ENCODE measurements at places on chromosomes 1 and 21.

- DNase-seq, result no peak
Measured at GRCh38 chr1:55124470-55124869, 85.1 kb downstream of the PCSK9 start.

DNA sequence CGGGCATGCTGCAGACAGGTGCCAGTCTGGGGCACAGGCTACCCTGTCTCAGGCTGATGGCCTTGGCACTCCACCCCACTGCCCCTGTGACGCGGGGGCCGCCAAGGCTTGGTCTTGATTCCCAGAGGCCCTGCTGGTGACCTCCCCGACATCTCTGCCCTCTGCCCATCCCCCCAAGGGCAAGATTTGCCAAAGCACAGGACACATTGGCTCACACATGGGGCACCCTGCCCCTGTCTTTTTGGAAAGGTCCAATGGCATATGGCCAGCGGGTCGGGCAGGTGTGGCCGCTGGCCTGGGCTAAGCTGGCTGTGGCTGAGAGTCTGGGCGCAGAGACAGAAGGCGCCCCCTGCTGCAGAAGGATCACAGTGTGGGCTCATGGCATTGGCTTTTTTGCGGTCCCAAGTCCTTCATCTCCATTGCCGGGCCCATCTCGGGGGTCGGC, 4.6 kb downstream of the MIB2 start:
- DNase-seq, result no peak

GRCh38 chr1:163406772-163407171, 85.0 kb downstream of the NUF2 start:
- no peak for DNase-seq

GRCh38 chr1:52579415-52579814, 22.8 kb upstream of the GPX7 start:
- DNase-seq, result no peak

DNA sequence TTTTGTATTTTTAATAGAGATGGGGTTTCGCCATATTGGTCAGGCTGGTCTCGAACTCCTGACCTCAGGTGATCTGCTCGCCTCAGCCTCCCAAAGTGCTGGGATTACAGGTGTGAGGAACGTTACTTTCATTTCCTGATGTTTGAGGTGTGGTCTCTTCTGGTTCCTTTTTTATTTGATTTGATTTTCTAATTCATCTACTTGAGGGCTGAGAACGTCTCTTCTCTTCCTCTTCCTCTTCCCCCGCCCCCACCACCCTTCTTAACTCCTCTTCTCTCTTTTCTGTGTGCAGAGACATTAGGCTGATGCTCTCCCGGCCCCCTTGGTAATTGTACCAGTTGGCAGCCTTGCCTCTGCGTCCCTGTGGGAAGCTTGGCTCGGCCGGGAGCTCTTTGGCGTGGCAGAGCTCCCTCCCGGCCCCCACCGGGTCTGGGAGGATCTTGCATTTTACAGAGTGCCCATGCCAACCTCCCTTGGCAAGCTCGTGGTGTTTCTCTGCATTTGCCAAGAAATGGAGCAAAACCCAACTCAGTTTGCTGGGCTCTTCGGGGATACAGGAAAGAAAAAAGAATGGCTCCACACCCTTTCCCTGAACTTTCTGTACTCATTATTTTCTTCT, 19.9 kb downstream of the CRYAA start:
- DNase-seq, result no peak

GRCh38 chr1:41534181-41535076, 49.9 kb upstream of the EDN2 start:
- DNase-seq, result no peak

GRCh38 chr1:208536212-208536611, 292.0 kb upstream of the PLXNA2 start:
- no peak for DNase-seq

- no peak for DNase-seq
Measured at GRCh38 chr21:16215193-16215592, 485.4 kb downstream of the USP25 start.

- DNase-seq, result no peak
Measured at GRCh38 chr1:220219136-220219442, 53.2 kb downstream of the RAB3GAP2 start.

GRCh38 chr21:41865002-41865777, 14.0 kb downstream of the PRDM15 start:
- DNase-seq, result no peak

DNA sequence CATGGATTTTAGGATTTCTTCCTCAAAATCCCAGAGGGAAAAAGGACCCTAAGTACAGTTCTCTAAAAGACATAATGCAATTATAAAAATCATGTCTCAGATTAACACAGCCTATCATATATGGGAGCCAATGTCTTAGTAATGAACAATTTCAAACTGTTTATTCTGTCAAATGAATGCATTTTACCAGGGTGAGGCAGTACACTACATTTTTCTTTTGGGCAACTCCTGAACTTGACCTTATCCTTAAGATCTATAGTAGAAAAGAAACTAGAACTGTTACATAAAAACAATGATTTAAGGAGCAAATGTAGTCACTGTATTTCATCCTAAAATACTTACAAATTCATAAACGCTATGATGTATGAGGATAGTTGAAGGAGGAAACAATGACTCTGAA, 226.3 kb upstream of the B3GALT2 start:
- no peak for DNase-seq

- no peak for DNase-seq
Measured at GRCh38 chr1:23246274-23246673, 29.0 kb upstream of the HTR1D start.

GRCh38 chr1:66951513-66951912, 26.7 kb downstream of the MIER1 start:
- no peak for DNase-seq

Measured in activated CD4-positive, alpha-beta T cell treated with anti-CD3 and anti-CD28 coated beads, Interleukin-2, amount 50 U/mL, for 48 hours (primary cell).